Stimulated activated CD4-positive, alpha-beta T cell treated with anti-CD3 and anti-CD28 coated beads, Interleukin-12 subunit alpha, Interleukin-12 subunit beta, amount 100 ng/mL, for 48 hours (primary cell): ENCODE measurements at places on chromosomes 4 and X.

GRCh38 chrX:111467896-111468295 is 43.5 kb upstream of the SERTM2 start:
- no peak for DNase-seq

GRCh38 chr4:101329592-101329991 is 17.7 kb downstream of the PPP3CA start:
- DNase-seq = no peak

DNA sequence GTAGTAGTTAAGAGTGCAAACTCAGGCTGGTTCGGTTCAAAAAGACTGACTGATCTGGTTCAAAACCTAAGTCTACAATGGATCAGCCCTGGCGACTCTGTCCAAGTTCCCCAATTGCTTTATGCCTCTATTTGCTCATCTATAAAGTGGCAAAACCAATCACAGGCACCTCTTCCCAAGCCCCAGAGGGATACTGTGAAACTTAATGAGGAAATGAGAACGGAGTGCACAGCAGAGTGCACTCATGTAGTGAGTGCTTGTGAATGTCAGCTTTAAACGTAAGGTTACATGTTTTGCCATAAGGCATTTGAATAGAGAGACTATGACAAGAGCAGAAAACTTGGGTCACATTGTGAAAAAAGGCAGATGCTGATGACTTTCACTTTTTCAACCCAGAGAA is 199.7 kb upstream of the KLF3 start:
- DNase-seq = no peak

DNA sequence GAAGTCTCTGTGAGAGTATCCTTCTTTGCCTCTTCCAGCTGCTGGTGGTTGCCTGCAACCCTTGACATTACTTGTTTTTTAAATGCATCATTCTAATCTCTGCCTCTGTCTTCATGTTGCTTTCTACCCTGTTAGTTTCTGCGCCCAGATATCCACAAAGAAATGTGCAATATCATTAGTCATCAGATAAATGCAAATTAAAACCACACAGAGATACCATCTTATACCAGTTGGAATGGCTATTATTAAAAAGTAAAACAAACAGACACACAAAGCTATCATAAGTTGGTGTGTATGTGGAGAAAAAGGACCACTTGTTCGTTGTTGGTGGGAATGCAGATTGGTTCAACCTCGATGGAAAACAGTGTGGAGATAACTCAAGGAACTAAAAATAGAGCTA is 517.4 kb downstream of the FAT4 start:
- DNase-seq = no peak

- DNase-seq = no peak
Observed at GRCh38 chrX:116399681-116400080, 36.7 kb upstream of the SLC6A14 start.

GRCh38 chr4:8280158-8280875 is 10.8 kb downstream of the HTRA3 start:
- no peak for DNase-seq

- no peak for DNase-seq
Observed at GRCh38 chrX:7828594-7828993, 14.4 kb upstream of the VCX start.

DNA sequence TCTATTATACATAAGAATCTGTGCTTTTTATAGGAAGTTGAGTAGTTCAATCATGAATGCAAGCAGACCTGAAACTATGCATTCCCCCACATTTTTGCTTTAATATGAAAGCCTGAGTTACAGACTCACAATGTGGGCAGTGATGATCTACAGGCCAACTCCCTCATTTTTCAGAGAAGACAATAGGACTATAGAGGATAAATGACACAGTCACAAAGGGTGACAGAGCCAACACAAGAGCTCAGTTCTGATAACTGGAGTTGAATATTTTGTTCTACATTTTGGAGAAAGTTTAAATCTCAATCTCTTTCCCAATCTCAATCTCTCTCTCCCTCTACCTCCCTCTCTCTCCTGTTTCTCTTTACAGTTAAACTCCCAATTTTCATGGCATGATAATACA is 27.0 kb downstream of the MBNL3 start:
- DNase-seq = no peak

GRCh38 chrX:12614266-12614665 is 176.9 kb upstream of the PRPS2 start:
- DNase-seq = no peak

- no peak for DNase-seq
Observed at GRCh38 chr4:30536231-30536630, 183.9 kb upstream of the PCDH7 start.

- no peak for DNase-seq
Observed at GRCh38 chr4:141636771-141637460, 533 bp downstream of the IL15 start.

- DNase-seq = no peak
Observed at GRCh38 chr4:185232370-185232769, 23.0 kb downstream of the SNX25 start.

- no peak for DNase-seq
Observed at GRCh38 chr4:35836596-35836995, 407.7 kb downstream of the ARAP2 start.

- no peak for DNase-seq
Observed at GRCh38 chrX:52277666-52278065, 91.2 kb upstream of the XAGE2 start.

DNA sequence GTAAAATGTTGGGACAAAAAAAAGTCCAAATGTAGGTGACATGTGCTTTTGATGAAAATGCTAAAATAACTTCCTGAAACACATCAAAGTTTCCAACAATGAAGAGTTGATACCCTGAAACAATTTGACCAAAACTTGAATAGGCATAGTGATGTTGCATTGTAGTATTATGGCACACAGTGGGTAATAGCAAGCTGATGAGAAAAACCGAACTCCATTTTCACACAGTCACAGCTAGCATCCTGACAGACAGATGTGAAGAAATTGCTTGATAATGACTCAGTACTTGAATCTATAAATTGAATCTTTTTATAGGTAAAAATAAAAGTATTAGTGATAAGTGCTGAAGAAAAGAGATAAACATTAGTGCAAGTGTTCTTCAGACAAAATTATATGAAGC is 122.5 kb downstream of the ELOVL6 start:
- no peak for DNase-seq

GRCh38 chr4:66073961-66074360 is 403.7 kb upstream of the EPHA5 start:
- no peak for DNase-seq

DNA sequence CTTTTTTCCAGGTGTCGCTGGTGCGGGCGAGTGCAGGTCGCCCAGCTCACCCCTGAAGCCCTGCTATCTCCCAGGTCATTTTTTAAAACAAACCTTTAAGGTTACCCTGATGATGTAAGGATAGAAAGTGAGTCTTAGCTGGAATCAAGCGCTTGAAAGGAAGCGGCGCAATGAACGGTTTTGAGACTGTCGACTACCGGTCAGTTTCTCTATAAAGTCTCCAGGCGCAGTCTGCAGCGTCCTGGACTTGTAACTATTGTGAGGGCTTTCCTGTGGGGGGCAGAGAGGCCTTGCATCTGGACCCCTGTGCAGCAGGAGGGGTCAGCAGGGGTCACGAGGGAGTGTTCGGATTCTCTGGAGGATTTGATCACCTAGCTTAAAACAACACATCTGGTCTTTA is 1.6 kb downstream of the KIT start:
- DNase-seq = no peak

GRCh38 chrX:155966876-155967275 is 30.6 kb upstream of the IL9R start:
- DNase-seq = no peak

- DNase-seq = no peak
Observed at GRCh38 chr4:159227984-159228383, 125.1 kb downstream of the RAPGEF2 start.

GRCh38 chr4:167421201-167421600 is 186.9 kb upstream of the SPOCK3 start:
- DNase-seq = no peak
